ENCODE measurements at places on chromosomes 4 and X.

GRCh38 chr4:1416051-1416947 lies 10.1 kb upstream of the NKX1-1 start:
- H3K27me3 ChIP-seq = no peaks in the 10 kb centered on the region
- H3K4me1 ChIP-seq = no peaks in the 10 kb centered on the region
- H3K27ac ChIP-seq = no peak overlapping the region
- H3K36me3 ChIP-seq = no peaks in the 10 kb centered on the region
- no peak overlapping the region for H3K4me3 ChIP-seq

DNA sequence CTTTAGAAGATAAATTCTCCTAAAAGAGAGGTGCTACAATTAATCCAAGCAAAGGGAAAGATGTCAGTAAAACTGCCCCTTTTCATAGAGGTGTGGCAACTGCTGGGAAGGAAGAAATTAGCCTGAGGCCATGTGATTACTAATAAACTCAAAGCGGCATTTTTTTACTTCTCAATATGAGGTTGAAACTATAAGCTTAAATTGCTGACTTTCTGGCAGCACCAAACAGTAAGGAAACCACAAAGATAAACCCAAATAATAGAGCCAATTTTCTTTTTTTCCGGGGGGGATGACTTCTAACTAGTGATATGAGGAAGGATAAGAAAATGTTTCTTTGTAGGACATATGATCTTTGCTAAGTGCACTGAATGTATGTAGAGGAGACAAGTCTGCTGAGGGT lies 30.9 kb downstream of the AR start:
- peaks cover 2% of the 10 kb centered on the region for H3K4me1 ChIP-seq
- no peaks in the 10 kb centered on the region for H3K36me3 ChIP-seq
- H3K4me3 ChIP-seq = no peak overlapping the region
- no peak overlapping the region for H3K27ac ChIP-seq

- no peak overlapping the region for H3K27ac ChIP-seq
- no peak for DNase-seq
- H3K36me3 ChIP-seq = no peaks in the 10 kb centered on the region
Measured at GRCh38 chr4:3313556-3314228, 20.9 kb downstream of the RGS12 start.

GRCh38 chr4:104302731-104303130 lies 192.0 kb downstream of the CXXC4 start:
- DNase-seq = no peak
- H3K27ac ChIP-seq = no peak overlapping the region
- no peaks in the 10 kb centered on the region for H3K36me3 ChIP-seq
- H3K4me1 ChIP-seq = no peaks in the 10 kb centered on the region
- H3K4me3 ChIP-seq = no peak overlapping the region

GRCh38 chr4:23884261-23884660 lies 5.6 kb downstream of the PPARGC1A start:
- H3K27me3 ChIP-seq = no peaks in the 10 kb centered on the region
- no peak for DNase-seq
- no peaks in the 10 kb centered on the region for H3K36me3 ChIP-seq
- H3K4me3 ChIP-seq = no peak overlapping the region

GRCh38 chr4:137794764-137795254 lies 262.5 kb upstream of the PCDH18 start:
- no peaks in the 10 kb centered on the region for H3K36me3 ChIP-seq
- no peaks in the 10 kb centered on the region for H3K4me1 ChIP-seq
- no peak overlapping the region for H3K4me3 ChIP-seq
- H3K27ac ChIP-seq = no peak overlapping the region
- DNase-seq = no peak
- no peaks in the 10 kb centered on the region for H3K27me3 ChIP-seq

DNA sequence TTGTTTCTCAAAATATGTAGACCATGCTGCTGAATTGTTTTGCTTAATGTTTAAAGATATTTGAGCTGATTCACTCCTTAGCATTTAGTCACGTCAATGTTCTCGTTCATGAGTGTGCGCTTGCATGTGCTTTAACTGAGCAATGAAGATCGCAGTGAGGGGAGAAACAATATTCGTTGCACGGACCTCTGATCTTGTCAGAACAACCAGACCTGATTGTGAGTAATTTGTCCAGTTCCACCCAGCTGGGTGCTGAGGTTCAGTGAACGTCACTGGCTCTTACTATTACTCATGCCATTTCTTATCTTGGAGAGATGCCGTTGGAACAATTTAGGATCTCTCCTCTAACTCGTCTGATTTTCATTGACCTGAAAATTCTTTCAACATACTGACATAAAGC lies 15.0 kb upstream of the PRKX start:
- no peaks in the 10 kb centered on the region for H3K27me3 ChIP-seq
- DNase-seq = peak; percentile 23
- H3K4me3 ChIP-seq = no peak overlapping the region

- no peaks in the 10 kb centered on the region for H3K36me3 ChIP-seq
- no peaks in the 10 kb centered on the region for H3K27me3 ChIP-seq
- H3K4me1 ChIP-seq = no peaks in the 10 kb centered on the region
- DNase-seq = no peak
- no peak overlapping the region for H3K4me3 ChIP-seq
- H3K27ac ChIP-seq = no peak overlapping the region
Measured at GRCh38 chr4:7388627-7389026, 46.1 kb downstream of the PSAPL1 start.

GRCh38 chr4:66300336-66300934 lies 630.1 kb upstream of the EPHA5 start:
- no peaks in the 10 kb centered on the region for H3K4me1 ChIP-seq
- no peak overlapping the region for H3K4me3 ChIP-seq
- H3K27me3 ChIP-seq = no peaks in the 10 kb centered on the region
- no peaks in the 10 kb centered on the region for H3K36me3 ChIP-seq
- no peak for DNase-seq

DNA sequence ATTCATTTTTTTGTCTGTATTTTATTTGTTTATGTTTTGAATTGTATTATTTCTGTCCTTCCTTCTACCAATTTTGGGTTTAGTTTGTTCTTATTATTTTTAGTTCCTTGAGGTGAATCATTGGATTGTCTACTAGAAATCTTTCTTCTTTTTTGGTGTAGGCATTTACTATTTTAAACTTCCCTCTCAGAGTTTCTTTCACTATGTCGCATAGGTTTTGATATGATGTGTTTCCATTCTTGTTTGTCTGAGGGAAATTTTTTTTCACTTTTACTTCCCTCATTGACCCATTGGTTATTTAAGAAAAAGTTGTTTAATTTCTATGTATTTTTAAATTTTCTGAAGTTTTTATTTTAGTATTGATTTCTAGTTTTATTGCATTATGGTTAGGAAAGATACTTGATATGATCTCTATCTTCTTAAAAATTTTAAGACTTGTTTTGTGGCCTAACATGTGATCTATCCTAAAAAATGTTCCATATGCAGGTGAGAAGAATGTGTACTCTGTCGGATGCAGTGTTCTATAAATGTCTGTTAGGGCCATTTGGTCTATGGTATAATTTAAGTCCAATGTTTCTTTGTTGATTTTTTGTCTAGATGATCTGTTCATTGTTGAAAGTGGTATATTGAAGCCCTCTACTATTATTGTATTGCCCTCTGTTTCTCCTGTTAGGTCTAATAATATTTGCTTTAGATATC lies 68.8 kb downstream of the IL15 start:
- no peaks in the 10 kb centered on the region for H3K4me1 ChIP-seq
- H3K36me3 ChIP-seq = no peaks in the 10 kb centered on the region
- no peaks in the 10 kb centered on the region for H3K27me3 ChIP-seq
- no peak for DNase-seq
- no peak overlapping the region for H3K4me3 ChIP-seq

DNA sequence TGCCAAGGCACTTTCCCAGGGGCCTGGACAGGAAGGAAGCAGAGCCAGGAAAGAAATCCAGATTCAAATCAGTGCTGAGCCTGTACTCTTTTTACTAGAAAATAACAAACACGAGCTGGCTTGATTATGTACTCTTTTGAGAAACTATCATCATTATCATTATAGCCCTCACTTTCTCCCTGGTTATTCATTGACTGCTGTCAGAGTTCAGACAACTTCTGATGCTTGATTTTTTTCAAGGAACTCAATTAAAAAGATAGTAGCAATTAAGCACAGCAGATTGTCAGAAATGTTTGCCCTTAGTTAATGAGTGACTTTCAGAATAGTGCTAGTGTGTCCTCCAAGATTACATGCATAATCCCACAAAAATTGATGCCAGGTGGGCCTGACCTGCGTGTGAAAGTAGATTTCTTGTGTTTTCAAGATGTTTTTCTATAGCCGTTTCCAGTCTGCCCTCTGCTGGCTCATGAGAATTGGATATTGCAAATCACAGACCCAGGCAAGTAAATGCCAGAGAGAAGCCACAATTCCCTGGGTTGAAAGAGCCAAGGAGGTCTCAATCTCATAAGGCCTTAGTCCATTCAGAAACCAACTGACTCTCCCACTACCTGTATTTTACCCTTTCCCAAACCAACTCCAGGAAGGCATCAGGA lies 14.3 kb upstream of the PNPLA4 start:
- no peak overlapping the region for H3K27ac ChIP-seq
- no peak overlapping the region for H3K4me3 ChIP-seq
- DNase-seq = peak; percentile 16
- H3K27me3 ChIP-seq = no peaks in the 10 kb centered on the region

- no peaks in the 10 kb centered on the region for H3K4me1 ChIP-seq
- no peak overlapping the region for H3K4me3 ChIP-seq
- no peaks in the 10 kb centered on the region for H3K27me3 ChIP-seq
- DNase-seq = peak; percentile 19
Measured at GRCh38 chrX:118577041-118577440, 81.4 kb downstream of the DOCK11 start.

DNA sequence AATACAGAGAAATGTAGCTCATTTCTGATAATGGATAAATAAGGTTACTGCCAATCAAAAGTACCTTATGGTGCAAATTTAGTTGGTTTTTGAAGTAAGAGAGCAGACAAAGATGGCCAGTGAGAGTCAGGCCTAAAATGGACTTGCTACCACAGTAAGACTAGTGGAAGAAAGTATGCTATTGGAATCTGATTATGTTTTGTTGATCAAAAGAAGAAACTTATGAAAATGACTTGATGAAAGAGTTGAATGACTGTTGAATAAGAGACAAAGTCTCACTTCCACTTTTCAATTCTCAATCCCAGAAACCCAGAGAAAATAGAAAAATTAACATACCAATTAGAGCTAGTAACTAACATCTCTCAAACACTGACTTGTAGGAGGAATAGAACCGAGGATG lies 737.8 kb upstream of the INTU start:
- no peak for DNase-seq
- no peak overlapping the region for H3K4me3 ChIP-seq
- H3K36me3 ChIP-seq = no peaks in the 10 kb centered on the region
- no peaks in the 10 kb centered on the region for H3K27me3 ChIP-seq
- no peaks in the 10 kb centered on the region for H3K4me1 ChIP-seq
- H3K27ac ChIP-seq = no peak overlapping the region

- DNase-seq = no peak
- no peak overlapping the region for H3K27ac ChIP-seq
- no peaks in the 10 kb centered on the region for H3K36me3 ChIP-seq
Measured at GRCh38 chrX:46561824-46562657, 11.5 kb upstream of the CHST7 start.

GRCh38 chrX:123217077-123217476 lies 33.0 kb downstream of the GRIA3 start:
- no peaks in the 10 kb centered on the region for H3K27me3 ChIP-seq
- H3K4me1 ChIP-seq = peaks cover 4% of the 10 kb centered on the region
- H3K27ac ChIP-seq = no peak overlapping the region
- peak; percentile 61 for DNase-seq

- H3K27ac ChIP-seq = peak overlapping the region; percentile 18
- H3K27me3 ChIP-seq = no peaks in the 10 kb centered on the region
- peaks cover 19% of the 10 kb centered on the region for H3K4me1 ChIP-seq
- no peak overlapping the region for H3K4me3 ChIP-seq
- DNase-seq = no peak
Measured at GRCh38 chr4:2733001-2733843, 22.9 kb downstream of the TNIP2 start.

DNA sequence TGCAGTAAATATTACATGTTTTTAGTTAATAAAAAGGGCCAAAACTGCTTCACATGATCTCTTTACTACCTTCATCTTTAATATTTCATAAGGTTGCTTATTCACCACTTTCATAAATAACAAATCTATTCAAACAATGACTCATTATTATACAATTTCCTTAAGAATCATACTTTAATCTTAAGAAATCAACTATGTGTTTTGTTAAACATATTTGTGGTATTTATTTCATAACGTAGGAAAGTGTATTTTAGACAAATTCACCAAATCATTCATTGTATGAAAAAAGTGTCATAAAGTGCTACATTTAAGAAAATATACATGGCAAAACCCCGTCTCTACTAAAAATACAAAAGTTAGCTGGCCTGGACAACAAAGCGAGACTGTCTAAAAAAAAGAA lies 150.5 kb upstream of the RXFP1 start:
- no peak overlapping the region for H3K4me3 ChIP-seq
- DNase-seq = no peak
- no peaks in the 10 kb centered on the region for H3K36me3 ChIP-seq
- no peaks in the 10 kb centered on the region for H3K4me1 ChIP-seq
- H3K27me3 ChIP-seq = no peaks in the 10 kb centered on the region

DNA sequence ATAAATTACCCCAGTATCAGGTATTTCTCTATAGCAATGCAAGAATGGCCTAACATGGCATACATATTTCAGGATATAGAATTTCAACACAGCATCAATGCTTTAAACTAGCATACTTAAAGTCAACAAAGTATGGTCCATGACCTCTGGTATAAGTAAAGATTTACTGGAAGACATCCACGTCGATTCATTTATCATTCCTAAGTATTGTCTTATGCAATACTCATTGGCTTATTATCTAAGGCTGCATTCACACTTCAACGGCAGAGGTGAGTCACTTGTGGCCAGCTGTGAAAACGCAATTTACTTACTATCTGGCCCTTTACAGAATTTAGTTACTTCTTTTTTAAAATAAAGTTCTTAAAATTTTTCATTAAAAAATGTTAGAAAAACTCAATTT lies 42.6 kb downstream of the ADGRA3 start:
- no peak for DNase-seq
- no peaks in the 10 kb centered on the region for H3K27me3 ChIP-seq
- no peaks in the 10 kb centered on the region for H3K36me3 ChIP-seq
- no peak overlapping the region for H3K4me3 ChIP-seq
- no peak overlapping the region for H3K27ac ChIP-seq

GRCh38 chr4:36256398-36256891 lies 12.1 kb upstream of the ARAP2 start:
- no peaks in the 10 kb centered on the region for H3K36me3 ChIP-seq
- no peak overlapping the region for H3K27ac ChIP-seq
- no peak overlapping the region for H3K4me3 ChIP-seq
- DNase-seq = no peak

GRCh38 chrX:151806967-151807540 lies 72.5 kb downstream of the CNGA2 start:
- no peak for DNase-seq
- no peak overlapping the region for H3K4me3 ChIP-seq
- no peak overlapping the region for H3K27ac ChIP-seq
